ENCODE measurements at places on chromosomes 6 and 20. TPM values are rescaled to one million over a fixed set of nuclear protein-coding genes. Genes with fewer than 3 reads are reported as not detected.
A peak's percentile ranks its signal among the peaks of the same experiment; 100 is the strongest.

EYA2 gene
- total RNA-seq: 1.7 TPM

LAMA5 gene
- 81.6 TPM for total RNA-seq

FAM83D gene
- 21.3 TPM for total RNA-seq

TINAG gene
- not detected for total RNA-seq

NKX2-4 gene
- total RNA-seq: not detected

RIPOR3 gene
- 4.1 TPM for total RNA-seq

TCP11 gene
- 0.51 TPM for total RNA-seq

DNA sequence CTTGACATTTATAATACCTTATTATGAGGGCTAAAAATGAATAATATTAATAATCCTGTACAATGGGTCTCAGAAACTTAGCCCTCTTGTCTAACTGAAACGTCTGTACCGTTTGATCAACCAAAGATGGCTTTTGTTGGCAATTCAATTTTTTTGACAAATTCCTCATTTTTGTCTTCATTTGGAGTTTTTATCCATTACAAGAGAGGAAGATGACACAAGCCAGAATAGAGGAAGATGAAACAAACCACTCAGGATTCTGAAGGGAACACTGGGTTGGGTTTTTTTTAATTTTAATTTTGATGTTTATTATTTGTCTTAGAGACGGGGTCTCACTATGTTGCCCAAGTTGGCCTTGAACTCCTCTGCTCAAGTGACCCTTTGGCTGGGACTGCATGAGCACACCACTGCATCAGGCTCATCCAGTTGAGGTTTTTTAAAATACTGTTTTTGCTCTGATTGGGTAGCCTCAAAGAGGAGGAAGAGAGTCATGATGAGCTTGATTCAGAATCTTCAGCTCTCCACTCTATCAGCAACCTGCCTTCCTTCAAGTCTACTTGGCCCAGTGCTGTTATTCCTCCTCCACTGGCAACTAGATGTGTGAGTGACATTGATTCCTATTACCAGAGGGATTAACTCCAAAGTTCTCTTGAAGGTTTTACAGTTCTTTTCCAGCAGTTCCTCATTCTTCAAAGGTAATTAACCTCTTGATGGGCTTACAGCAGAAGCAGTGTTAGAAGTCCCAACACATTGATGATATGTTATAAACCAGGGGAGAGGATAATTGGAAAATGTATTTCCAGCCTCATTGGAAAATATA lies 71.3 kb downstream of the ATXN1 start:
- no peak for DNase-seq

DNA sequence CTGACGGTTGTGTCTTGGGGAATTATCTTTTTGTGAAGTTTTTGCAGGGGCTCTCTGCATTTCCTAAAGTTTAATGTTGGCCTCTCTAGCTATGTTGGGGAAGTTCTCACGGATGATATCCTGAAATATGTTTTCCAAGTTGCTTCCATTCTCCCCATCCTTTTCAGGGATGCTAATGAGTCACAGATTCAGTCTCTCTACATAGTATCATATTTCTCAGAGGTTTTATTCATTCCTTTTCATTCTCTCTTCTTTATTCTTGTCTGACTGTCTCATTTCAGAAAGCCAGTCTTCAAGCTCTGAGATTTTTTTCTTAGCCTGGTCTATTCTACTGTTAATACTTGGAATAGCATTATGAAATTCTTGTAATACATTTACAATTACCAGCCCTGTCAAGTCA lies 61.3 kb downstream of the UNC5CL start:
- no peak for DNase-seq

DNA sequence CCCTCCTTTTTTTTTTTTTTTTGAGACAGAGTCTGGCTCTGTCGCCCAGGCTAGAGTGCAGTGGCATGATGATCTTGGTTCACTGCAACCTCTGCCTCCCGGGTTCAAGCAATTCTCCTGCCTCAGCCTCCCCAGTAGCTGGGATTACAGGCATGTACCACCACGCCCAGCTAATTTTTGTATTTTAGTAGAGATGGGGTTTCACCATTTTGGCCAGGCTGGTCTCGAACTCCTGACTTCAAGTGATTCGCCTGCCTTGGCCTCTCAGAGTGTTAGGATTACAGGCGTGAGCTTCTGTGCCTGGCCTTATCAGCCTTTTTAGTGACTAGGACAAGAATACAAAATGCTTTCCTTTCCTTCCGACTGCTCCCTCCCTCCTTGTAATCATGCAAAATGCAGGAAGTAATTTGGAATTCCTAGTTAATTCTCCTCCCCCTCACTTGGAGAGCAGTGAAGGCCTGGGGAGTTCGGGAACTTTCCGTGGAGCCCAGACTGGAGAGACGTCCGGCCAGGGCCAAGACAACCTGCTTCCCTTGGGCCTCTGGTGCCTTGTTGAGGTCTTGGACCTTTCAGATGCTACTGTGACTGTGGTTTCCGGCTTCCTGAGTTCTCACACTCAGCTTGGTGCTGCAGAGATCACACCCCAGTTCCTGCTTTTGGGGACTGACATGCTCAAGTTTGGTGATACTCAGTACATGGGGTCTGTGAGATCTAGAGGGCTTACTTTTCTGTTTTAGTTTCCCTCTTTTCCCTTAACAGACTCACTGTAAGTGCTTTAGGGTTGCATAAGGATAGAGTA lies 3.9 kb upstream of the PHF20 start:
- peak; percentile 25 for DNase-seq

- DNase-seq: peak; percentile 66
Observed at GRCh38 chr6:128463942-128464341, 56.5 kb downstream of the PTPRK start.

DNA sequence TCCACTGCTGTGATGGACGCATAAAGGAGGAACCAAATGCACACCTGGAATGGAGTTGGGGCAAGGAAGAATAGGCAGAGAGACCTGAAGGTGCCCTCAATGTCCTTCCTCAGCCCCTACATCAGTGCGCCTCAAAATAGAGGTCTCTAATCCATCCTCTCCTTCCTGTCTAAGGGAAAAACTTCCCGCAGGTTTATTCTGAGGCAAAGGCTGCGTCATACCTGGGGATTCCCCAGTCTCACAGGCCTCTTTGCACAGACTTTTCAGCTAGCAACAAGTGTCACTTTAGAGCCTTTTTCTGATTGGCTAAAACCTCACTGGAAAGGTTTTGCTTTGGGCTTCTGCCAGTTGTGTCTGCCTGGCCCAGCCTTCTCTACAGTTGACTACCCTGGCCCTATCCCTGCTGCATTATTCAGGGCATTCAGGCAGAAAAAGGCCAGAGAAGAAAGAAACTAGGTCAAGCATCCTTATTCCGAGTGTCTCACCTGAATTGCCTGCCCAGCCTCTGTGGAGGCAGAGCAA lies 1.8 kb upstream of the HLA-DQB1 start:
- no peak for DNase-seq

DNA sequence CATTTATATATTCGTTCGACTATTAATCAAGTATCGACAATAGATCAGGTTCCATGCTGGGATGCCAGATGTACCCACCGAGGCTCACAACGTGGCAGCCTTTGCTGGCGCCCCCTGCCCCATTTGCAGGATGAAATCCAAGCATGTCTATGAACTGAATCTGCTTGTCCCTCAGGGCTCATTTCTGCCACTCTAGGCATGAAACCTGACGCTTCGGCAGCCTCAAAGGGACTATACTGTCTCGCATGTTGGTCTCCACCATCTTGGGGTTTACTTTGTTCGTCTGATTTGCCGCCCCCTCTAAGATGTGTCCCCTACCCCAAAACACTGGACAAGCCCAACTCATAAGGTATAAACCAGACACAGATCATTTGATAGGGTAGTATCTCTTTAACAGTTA lies 36.7 kb downstream of the HUS1B start:
- DNase-seq: no peak

DNA sequence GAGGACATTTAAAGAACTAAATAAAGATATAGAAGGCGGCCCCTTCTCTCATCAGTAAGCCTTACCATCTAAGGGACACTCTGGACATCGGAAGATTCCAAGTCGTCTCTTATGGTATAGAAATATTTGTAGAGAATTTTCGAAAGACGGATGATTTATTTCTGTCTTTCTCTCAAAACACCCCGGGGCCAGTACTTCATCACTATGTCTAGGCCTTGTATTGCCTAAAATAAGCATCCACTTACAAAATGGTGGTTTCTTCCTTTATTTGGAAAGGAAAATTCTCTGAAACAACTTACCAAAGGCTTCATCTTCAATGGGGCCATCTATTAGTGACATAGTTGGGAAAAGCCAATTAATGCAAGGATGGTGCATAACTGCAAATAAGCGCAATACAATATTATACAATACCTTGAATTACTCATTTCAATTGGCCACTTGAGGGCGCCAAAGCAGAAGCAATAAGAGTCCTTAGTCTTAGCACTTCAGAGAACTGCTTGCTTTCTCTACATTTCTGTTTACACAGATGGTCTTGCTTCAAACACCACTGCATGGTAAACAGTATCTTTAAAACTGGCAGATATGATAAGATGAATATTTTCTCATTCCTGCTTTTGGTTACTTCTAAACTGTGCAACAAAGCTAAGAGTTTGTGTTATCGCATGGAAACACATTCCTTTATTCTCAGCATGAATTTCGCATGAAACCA lies 113.2 kb downstream of the VIP start:
- peak; percentile 52 for DNase-seq

DNA sequence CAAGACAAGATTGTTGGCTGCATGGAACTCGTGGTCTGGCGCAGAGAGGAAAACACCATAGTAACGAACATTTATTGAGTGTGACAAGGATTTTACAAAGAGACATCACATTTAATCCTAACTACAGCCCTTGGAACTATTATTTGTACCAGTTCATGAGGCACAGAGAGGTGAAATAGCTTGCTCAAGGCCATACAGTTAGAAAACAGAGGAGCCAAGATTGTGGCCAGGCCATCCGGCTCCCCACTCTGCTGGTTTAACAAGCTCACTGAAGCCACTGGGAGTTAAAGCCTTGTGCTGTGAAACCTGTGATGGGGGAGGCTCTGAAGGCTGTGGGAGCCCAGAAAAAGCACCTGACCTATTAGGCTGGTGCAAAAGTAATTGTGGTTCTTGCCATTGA lies 74.9 kb upstream of the ZNFX1 start:
- no peak for DNase-seq

- DNase-seq: peak; percentile 49
Observed at GRCh38 chr6:129920103-129920798, 59.1 kb upstream of the TMEM244 start.

GRCh38 chr6:142783499-142783898 lies 161.5 kb downstream of the HIVEP2 start:
- DNase-seq: no peak

DNA sequence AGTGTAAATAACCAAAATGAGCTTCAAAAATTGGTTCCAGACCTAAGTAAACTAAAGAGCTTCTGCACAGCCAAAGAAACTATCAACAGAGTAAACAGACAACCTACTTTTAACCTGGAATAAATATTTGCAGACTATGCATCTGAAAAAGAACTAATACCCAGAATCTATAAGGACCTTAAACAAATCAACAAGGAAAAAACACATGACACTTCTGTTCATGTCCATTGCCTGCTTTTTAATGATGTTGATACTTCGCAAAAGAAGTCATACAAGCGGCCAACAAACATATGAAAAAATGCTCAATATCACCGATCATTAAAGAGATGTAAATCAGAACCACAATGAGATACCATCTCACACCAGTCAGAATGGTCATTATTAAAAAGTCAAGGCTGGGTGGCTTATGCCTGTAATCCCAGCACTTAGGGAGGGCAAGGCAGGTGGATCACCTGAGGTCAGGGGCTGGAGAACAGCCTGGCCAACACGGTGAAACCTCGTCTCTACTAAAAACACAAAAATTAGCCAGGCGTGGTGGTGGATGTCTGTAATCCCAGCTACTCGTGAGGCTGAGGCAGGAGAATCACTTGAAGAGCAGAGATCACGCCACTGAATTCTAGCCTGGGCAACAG lies 42.5 kb upstream of the DST start:
- DNase-seq: no peak

All from fibroblast of lung (primary cell).